Jurkat, Clone E6-1 (cell line): ENCODE measurements at places on chromosomes 3 and 15.

DNA sequence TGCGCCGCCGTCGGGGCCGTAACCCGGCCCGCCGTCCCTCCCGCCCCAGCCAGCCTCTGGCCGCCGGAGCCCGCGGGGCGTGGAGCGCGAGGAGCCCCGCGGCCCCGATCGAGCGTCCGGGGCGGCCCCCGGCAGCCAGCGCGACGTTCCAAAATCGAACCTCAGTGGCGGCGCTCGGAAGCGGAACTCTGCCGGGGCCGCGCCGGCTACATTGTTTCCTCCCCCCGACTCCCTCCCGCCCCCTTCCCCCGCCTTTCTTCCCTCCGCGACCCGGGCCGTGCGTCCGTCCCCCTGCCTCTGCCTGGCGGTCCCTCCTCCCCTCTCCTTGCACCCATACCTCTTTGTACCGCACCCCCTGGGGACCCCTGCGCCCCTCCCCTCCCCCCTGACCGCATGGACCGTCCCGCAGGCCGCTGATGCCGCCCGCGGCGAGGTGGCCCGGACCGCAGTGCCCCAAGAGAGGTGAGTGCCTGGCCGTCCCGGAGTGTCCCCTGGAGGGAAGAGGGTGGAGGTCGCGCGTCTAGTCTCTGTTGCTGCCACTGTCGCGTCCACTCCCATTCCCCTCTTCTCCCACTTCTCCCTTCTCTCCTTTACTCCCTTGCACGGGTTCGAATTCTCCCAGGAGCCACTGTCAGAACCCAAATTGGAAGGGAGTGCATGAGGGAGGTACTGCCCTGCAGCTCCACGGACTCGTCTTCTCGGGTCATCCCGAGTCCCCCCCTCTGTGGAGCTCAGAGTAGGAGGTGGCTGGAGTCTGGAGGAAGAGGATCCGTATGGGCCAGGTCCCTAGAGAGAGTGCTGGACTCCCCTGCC is 585 bp downstream of the CSK start:
- no peak for DNase-seq

- DNase-seq = no peak
These were observed 289.7 kb upstream of the ADAMTS9 start for GRCh38 chr3:64977308-64978100.

- DNase-seq = no peak
These were observed 4.1 kb downstream of the GALNT15 start for GRCh38 chr3:16178628-16178988.

GRCh38 chr15:65773386-65774111 is 18.5 kb downstream of the DENND4A start:
- DNase-seq = no peak

DNA sequence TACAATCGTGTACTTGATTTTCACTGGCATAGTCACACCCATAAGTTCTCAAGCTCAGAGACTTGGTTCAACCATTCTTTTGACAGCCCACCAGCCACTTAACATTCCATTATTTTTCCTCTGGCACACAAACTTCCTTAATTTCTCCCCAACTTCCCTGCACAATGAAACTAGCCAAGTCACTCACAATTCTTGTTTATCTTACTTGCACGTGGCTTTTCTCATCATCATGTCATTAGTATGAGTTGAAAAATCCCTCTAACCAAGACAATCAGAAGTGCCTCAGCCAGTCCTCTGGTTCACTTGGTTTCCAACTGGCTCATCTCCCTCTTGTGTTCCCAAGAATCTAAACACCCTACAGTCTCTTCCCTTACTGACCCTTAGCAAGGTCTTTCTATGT is 110.5 kb upstream of the PTPRG start:
- DNase-seq = no peak

- DNase-seq = no peak
These were observed 12.8 kb downstream of the VGLL3 start for GRCh38 chr3:86978111-86978551.

DNA sequence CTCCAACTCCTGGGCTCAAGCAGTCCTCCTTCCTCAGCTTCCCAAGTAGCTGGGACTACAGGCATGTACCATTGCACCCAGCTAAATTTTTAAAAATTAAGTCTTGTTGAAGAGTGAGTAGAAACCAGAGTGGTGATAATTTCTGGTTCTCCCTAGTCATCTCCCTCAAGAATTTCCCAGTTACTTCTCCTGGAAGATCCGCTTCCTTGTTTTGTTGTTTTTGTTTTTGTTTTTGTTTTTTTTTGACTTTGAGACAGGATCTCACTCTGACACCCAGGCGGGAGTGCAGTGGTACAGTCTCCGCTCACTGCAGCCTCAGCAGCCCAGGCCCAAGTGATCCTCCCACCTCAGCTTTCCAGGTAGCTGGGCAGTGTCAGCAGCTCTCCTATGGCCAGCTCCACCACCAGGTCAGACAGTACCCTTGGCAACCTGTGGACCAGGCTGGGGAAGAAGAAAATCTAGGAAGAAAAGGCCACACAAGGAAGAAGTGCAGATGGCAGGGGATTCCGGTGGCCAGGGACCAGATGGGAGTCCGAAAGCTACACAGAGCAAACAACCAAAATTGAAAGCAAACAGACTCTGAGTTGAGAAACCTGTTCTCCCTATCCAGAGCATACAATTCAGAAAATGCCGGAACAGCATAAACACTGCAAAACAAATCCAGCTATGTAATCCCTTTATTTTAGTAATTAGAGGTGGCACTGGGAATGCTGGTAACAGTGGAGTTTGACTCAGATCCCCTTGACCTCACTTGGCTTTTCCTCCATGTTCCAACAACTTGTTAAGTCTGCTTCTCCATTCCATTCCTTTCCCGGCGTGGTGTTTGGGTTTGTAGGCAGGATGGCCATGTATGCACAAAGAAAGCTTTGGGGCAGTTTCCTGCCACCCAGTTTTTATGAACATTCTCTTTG is 266.6 kb upstream of the CTDSPL start:
- DNase-seq = no peak

DNA sequence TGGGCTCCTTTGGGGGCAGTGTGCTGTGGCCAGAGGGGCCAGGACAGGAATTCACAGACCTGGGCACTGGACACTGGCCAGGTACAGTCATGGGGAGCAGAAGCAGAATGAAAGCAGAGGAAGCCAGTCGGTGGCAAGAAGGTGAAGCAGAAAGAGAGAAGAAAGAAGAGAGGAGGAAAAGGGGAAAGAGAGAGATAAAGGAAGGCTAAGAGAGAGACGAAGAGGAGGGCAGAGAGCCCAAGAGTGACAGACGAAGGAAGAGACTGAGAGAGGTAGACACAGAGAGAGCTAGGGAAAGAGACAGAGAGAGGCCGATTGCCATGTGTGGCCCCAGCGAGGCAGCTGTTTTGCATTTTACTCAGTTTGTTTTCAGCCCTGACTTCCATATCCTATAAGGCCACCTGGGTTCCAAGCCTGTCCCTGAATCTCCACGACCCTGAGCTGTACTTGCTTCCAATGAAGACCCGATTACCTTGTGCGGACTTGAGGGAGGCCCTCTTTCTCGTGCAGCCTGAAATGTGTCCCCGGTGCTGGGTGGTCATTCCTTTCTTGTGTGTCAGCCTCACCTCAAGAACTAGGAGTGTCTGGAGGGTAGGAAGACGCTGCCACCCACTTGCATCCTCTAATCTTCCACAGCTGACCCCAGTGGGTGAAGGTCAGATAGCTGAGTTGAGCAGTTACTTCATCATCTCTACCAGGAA is 73.9 kb downstream of the LSM3 start:
- DNase-seq = no peak

DNA sequence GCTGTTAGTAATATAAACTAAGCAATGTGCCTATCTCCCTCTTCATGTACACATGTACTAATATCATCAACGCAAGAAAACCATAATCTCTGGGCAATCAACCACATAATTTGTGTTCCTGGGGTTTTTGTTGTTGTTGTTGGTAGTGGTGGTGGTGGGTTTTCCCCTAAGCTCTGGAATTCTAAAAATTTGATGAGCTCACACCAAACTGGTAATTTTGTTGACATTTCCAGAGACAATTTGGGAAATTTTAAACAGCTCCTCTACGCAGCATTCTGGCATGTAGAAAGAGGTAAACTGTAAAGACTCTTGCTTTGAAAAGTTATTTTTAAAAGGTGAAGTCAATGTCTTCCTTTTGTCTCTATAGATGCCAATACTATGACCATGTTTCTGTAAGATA is 126.7 kb downstream of the IGSF11 start:
- DNase-seq = no peak

- DNase-seq = no peak
These were observed 51.0 kb upstream of the PLXND1 start for GRCh38 chr3:129657261-129658046.

DNA sequence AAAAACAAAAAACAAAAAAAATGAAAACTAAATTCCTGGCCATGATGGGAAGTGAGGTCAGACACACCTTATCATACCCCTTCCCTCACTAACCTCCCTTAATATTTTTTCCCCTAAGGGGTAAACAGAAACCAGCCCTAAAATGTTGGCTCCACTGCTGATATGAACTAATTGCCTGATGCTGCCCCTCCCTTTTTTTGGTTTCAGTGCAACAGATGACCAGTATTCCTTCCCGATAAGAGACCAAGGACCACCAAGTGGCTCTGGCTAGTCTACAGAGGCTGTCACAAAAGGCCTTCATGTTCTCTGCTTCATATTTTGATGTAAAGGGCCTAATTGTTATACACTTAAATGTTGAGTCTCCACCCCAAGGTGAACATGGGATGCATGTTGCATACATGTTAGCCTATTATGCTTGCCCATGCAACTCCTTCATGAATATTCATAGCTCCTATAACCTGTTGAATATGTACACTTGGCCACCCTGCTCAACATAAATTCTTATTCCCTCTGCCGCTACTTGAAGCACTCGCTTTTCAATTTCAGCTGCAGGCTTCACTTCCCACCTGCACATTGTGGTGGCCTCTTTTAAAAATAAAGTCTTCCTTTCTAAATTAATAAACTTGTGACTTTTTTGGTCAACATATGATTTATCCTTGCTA is 12.3 kb upstream of the STAC start:
- DNase-seq = no peak

- no peak for DNase-seq
These were observed 197.6 kb upstream of the CFAP20DC start for GRCh38 chr3:59247402-59247841.

DNA sequence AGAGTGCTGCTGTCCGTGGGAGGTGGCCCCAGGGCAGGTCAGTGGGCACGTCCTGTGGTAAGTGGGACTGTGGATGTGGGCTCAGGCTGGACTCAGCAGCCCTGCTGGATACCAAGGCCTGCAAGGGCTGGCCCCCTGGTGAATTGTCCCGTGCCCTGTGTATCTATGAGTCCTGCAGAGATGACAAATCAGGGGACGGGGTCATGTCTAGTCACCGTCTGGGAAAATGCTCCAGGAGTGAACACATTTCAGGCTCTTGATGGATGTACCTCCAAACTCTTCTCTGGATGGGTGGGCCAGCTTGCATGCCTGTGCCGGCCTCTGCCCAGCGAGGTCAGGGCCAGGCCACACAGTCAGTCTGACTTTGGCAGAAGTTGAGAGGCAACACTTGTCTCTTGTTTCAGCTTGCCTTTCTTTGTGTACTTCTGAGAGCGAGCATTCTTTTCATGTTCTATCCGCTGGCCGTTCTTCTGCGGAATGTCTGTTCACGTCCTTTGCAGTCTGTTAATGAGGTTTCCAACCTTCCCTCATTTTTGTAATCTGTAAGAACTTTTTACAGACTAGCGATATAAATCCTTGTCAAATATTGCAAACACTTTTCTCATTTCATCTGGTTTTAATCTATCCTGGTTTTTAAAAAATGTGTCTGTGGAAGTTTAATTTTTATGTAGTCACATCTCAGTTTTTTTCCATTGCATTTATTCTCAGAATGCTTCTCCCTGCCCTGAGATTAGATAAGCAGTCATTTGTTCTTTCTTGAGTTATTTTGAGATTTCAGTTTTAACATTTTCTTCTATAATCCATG is 11.4 kb upstream of the STAB1 start:
- no peak for DNase-seq
